ENCODE measurements at places on chromosomes 5 and 9.

DNA sequence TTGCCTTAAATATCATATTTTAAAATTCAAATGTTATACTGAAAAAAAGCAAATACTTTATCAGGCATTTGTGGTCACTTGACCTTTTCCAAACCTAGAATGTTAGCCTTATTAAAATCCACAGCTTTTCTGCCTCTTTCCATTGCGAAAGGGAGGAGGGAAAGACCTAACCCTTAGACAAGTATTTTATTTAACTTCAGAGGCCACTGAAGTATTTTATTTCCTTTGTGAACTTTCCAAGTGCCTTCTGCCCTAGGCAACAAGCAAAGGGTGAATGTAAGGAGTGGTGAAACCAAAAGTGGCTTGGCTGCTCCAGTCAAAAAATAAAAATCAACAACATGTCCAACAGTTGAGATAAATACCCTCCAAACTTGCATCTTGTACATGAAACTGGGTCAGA, 376.1 kb downstream of the EFNA5 start:
- DNase-seq = no peak

DNA sequence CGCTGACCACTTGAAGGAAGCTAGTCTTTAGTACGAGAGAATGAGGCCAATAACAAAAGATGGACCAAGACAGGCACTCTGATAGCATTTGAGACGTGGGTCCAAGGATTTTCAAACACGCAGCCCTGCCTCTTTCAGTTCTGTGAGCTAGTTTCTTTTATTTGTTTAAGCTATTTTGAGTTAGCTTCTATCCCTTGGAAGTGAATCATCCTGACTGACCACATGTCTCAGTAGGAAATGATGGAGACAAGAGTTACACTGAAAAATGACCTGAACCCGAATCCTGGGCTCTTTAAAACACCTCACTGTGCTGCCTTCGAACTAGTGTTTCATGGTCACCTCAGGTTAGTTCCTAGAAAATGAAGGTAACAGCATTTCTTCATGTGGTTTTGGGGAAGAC, 9.9 kb downstream of the TEK start:
- no peak for DNase-seq

DNA sequence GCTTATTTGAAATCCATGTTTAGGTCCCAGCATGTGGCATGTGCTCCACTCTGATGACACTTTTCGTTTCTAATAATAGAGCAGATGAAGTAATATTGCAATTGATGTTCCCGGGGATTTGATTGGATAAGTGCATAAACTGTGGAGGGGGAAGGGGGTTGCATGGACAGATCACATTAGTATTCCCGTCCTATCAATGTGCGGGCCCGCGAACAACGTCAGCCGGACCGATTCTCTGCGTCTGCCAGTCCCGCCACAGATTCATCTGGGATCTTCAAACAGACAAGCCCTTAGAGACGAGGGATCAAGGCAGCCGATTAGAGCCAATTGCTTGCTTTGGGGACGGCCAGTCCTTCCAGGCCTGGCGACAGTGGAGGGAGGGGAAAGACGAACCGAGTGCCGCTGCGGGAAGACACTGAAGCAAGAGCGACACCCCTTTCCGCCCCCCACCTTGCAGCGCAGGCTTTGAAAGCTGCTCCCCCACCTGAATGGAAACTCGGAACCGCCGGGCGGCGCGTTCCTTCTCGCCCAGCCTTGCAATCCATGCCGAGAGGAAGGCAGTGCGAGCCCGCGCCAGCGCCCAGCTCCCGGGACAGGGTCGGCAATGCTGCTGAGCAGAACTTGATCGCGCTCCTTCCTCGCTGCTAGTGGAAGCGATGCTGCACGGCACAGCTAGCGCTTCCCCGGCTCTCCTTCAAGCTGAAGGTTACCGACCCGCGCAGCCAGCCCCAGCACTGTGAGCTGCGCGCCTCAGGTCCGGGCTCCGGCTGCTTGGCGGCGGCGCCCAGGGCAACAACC, at the start of gene RGS7BP:
Gene RGS7BP (plus strand): TSS at position 247 of the 798 bp plus-strand sequence. CDS start 610 bp downstream, outside the sequence.
- no peak for DNase-seq

GRCh38 chr9:127181315-127181580, 58.8 kb upstream of the ANGPTL2 start:
- DNase-seq = no peak

GRCh38 chr5:32279786-32280185, 33.0 kb downstream of the MTMR12 start:
- DNase-seq = no peak

- DNase-seq = no peak
Observed at GRCh38 chr5:171709930-171710329, 75.7 kb upstream of the SMIM23 start.

GRCh38 chr9:136107953-136108647, 10.6 kb downstream of the TMEM250 start:
- DNase-seq = no peak

GRCh38 chr5:149264439-149265067, 7.1 kb upstream of the AFAP1L1 start:
- DNase-seq = no peak

GRCh38 chr9:85401998-85402397, 339.8 kb downstream of the AGTPBP1 start:
- DNase-seq = no peak

All from AML-193 (cell line).